ENCODE measurements at places on chromosomes 3 and 15. TPM values are rescaled to one million over a fixed set of nuclear protein-coding genes. Genes with fewer than 3 reads are reported as not detected.

The FGF7 gene
- total RNA-seq, result 42.9 TPM

The CLDN18 gene
- total RNA-seq, result not detected

The ZNF860 gene
- 4.2 TPM for total RNA-seq

The SV2B gene
- total RNA-seq, result 0.44 TPM

The FURIN gene
- 36.4 TPM for total RNA-seq

The SCAANT1 gene
- not detected for total RNA-seq

The C3orf20 gene
- total RNA-seq, result not detected

The ZDHHC3 gene
- total RNA-seq, result 120 TPM

The ULK3 gene
- 48.8 TPM for total RNA-seq

The SH2D7 gene
- not detected for total RNA-seq

The GPR160 gene
- total RNA-seq, result 27.9 TPM

The RETNLB gene
- total RNA-seq, result not detected
